ENCODE measurements at places on chromosomes 5 and 9.

DNA sequence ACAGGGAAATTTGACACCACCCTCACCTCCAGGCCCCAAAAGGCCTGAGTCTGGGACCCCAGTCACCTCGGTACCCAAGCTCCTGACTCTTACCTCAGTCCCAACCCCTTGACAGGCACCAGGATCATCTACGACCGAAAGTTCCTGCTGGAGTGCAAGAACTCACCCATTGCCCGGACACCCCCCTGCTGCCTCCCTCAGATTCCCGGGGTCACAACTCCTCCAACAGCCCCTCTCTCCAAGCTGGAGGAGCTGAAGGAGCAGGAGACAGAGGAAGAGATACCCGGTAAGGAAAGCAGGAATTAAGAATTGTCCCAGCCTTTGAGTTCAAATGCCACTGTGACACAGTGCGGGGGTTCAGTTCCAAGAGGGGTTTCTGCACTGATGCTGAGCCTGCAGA lies 1.3 kb downstream of the EIF4EBP3 start:
- DNase-seq: no peak

DNA sequence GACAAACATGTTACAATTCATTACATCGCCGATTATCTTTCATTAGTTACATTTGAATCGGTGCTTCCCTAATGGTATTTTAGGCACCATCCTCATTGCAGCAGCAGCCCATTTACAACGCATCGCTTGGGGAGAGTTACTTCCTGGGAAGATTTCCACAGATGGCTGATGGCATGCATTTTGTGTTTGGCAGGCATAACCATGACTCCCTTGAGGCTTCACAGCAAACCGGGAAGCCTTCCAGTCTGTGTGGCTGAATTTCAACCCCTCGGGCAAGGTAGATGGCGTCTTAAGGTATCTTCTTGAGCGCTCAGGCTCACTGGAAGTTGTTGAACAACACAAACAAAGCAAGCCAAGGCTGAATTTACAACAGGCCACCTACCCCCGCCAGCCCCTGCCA lies 1.6 kb upstream of the DNAH5 start:
- no peak for DNase-seq

DNA sequence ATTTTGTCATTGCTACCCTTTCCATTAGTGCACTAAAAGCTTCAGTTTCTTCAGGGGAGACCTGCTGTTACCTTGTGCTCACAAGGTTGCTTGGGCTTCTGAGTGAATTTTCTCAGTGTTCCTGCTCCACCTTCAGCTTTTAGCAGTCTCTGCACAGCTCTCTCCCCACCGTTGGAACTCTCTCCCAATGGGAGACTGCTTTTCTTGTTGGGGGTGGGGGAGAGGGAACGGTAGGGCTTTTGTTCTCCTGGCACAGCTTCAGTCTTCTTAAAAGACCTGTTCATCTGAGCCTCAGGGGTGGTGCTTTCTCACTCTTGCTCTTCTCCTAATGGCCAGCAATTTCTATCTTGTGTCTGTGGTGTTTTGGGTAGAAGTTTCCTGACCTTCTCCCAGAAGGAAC lies 915.7 kb downstream of the EFNA5 start:
- no peak for DNase-seq

DNA sequence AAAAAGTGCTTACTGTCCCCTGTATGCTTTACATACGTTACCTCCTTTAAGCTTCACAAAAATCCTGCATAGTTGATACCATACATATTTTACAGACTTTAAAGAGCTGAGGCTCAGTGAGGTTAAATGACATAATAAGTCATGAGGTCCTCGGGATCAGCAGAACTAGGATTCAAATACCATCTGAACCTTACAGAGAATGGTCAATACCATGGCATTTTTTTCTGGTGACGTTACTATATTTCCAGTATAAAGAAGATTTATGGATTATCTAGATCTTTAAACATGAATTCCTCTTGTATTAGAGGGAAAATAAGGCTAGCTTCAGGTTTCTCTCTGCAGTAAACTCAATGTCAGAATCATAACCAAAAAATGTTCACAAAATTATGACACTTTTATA lies 153.7 kb upstream of the GPR151 start:
- DNase-seq: no peak

DNA sequence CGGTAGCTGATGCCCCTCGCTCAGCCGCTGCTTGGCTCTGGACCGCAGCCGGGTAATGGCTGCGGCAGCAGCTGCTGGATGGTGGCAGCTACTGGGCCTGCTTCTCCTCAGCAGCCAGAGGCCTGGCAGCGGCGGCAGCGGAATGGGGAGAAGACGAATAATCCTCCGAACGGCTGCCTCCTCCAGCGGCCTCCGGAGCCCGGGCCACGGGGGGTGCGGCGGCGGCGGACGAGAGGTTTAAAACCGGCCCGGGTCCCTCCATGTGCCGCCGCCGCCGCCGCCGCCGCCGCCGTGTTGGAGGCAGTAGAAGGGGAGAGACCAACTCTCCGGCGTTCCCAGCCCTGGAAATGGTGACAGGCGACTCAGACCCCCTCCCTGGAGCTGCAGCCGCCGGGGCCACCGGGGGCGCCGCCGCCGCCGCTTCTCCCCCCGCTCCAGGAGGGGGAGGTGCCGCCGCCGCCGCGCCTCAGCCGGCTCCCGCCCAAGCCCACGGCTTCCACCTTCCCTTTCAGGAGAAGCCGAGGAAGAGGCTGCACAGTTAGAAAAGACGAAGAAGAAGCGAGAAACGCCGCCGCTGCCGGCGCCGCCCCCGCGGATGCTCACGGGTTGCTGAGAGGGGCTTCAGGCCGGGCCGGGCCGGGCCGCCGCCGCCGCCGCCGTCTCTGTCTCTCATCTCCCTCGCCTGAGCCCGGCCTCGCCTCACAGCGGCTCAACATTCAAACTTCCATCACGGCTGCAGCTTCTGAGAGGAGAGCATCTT lies 118.4 kb upstream of the PRSS3 start:
- DNase-seq: no peak

DNA sequence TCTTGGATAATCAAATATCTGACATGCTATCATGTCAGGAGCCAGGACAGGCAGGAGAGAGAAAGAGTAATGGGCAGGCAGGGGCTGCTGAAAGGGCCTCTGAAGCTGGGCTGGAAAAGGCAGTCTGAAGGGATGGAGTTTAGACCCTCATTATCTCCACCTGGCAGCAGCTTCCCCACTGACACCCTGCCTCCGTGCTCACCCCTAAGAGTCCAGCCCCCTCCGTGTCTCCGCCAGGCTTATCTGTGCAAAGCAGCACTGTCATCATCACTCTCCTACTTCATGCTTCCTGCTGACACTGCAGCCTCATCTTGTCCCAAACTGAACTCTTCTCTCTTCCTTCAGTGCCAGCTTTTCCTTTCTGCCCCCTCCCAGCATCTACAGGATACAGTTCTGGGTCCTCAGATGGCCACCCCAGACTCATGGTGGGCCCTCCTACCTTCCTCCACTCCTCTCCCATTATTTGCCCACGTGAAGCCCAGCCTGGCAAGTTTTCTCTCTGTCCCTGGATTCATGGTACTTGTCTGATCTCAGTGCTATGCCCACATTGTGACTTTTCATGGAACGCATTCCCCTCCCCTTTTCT lies 70.9 kb upstream of the KLF9 start:
- DNase-seq: no peak

DNA sequence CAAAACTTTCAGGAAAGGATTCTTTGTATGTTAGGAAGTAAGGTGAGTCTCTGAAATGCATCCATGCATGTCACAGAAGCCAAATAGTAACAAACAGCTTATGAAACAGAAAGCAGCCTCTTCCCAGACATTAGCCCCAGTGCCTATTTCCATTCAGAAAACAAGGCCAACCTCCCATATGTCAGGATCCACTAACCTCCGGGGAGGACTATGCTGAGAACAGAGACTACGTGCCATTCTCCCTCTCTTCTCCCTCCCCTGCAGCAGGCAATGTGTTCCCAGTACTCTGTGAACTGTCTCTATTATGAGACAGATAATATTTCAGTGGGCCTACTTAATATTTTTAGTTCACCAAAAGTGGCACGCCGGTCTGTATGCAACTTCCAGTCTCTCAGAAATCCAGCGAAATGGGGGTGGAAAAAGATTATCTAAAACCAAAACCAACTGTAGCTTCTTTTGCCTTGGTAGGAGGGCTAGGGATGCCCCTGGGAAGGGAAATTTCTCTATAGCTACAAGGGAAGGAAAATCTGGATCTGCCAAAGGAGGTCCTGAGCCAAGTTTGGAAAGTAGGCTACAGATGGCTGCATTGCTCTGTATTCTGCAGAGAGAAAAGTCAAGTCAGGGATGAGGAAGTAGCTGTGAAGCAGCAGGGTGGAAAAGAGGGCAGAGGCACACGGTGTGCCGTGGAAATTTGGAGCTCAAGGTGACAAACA lies 42.0 kb downstream of the VLDLR start:
- no peak for DNase-seq

GRCh38 chr5:33010846-33011245 lies 299.7 kb downstream of the NPR3 start:
- DNase-seq: no peak

Data from activated CD4-positive, alpha-beta T cell treated with anti-CD3 and anti-CD28 coated beads for 24 hours (primary cell).